Lung microvascular endothelial cell (primary cell): ENCODE measurements at places on chromosomes 4 and X. TPM values are rescaled to one million over a fixed set of nuclear protein-coding genes. Genes with fewer than 3 reads are reported as not detected.

Gene FMR1NB
- not detected in 2 replicates for total RNA-seq

Gene ZDHHC15
- not detected in 2 replicates for total RNA-seq

Gene TIGD4
- total RNA-seq, result not detected in 2 replicates

Gene NPNT
- total RNA-seq, result under 0.01 TPM in 2 replicates

Gene MAGEA2B
- total RNA-seq, result not detected in 2 replicates

Gene BRCC3
- 8.5 and 9.4 TPM in 2 replicates for total RNA-seq

Gene LONRF3
- 15.7 and 44.8 TPM in 2 replicates for total RNA-seq

Gene EIF4E
- total RNA-seq, result 109 and 123 TPM in 2 replicates

GRCh38 chr4:162836773-162837172, 329.9 kb downstream of the NAF1 start:
- no peak for DNase-seq

- no peak for DNase-seq
These were observed 44.2 kb downstream of the EVC start for GRCh38 chr4:5755161-5755560.

- DNase-seq, result no peak
These were observed at the start of gene GABRA4 for GRCh38 chr4:46993075-46994006. Gene GABRA4, minus strand, starts transcription at chr4:46993581. Its CDS starts 157 bp downstream, at chr4:46993424.

GRCh38 chrX:10990976-10991375, 120.2 kb upstream of the HCCS start:
- no peak for DNase-seq

- peak; percentile 5 for DNase-seq
These were observed 204.6 kb upstream of the DIAPH2 start for GRCh38 chrX:96480081-96480480.

DNA sequence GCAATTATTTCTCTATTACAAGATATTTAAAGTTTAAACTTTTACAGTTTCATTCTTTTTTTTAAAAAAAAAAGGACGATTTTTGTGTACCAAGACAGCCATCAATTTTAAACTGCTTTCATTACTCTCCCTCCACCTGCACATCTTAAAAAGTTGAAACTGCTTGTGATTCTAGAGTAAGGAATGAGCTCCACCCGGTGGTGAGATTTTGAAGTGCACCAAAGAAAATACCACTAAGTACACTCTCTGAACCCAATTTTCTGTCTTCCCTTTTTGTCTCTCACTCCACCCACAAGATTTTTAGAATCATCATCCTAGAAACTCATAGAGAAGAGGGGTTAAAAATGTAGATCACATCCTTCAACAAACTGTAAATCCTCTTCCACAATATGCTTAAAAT, 91.3 kb upstream of the WDR44 start:
- DNase-seq, result peak; percentile 60

DNA sequence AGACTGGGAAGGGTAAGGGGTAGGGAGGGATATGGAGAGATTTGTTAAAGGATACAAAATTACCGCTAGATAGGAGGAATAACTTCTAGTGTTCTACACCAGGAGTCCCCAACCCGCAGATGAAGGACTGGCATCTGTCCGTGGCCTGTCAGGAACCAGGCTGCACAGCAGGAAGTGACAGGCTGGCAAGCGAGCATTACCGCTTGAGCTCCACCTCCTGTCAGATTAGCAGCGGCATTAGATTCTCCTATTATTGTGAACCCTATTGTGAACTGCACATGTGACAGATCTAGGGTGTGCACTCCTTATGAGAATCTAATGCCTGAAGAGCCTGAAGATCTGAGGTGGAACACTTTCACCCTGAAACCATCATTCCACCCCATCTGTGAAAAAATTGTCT, 27.9 kb upstream of the BBS7 start:
- peak; percentile 27 for DNase-seq

DNA sequence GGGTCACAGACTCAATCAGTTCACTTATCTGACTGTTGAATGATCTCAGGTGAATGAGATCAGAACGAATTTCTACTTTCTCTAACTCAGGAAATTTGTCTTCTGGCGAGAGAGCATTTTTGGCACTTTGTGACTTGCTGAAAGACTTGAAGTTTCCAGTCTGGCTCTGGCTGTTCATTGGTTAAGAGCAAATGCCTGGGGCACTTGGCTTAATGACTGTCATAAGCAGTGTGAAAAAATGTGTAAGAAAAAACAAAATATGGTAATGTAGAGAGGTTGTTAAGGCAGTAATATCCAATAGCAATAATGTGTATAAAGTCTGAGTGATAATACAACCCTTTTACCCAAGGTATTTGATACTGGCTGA, 71.3 kb upstream of the PGRMC2 start:
- DNase-seq, result no peak

DNA sequence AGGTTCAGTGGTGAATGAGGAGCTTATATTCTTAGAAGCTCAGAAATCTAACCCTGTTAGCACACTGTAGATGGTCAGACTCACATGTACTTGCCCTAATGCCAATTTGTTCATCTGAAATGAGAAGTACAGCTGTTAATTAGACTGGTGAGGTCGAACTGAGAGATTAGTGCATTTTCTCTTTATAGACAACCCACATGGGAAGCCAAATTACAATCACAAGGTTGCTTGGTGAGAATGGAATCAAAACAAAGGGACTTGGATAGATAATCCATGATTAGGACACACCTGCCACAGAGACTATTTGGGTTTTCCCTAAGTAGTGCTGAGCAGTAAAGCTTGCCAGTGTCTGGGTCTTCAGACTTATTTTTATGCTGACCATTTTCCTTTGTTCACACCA, 88.3 kb downstream of the POLA1 start:
- DNase-seq, result no peak

GRCh38 chrX:129768586-129769466, 10.9 kb upstream of the SASH3 start:
- no peak for DNase-seq

GRCh38 chrX:118208481-118208880, 91.9 kb upstream of the KLHL13 start:
- no peak for DNase-seq

DNA sequence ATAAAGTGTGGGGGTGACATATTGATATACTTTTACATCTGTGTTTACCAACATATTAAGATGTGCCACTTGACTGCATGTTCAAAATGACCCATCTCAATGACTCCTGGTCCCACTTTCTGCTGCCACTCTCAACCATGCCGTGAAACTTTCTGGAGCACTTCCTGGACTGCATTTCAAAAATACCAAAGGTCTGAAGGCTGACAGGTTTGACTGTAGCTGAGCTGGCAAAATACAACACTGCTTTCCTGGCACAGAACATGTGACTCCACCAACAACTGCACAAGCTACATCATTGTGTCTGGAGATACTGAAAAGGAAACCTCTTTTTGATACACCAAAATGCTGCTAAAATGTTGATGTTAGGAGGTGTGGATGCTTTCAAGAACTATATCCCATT, 184.8 kb downstream of the UNC5C start:
- DNase-seq, result no peak
